Natural killer cell treated with Interleukin-12 subunit alpha and Interleukin-12 subunit beta and Interleukin-15 and Interleukin-18, amount 100 ng/mL, for 72 hours (primary cell): ENCODE measurements at places on chromosomes 5 and 9.

GRCh38 chr9:79266986-79267385 lies 304.8 kb upstream of the TLE4 start:
- H3K36me3 ChIP-seq, result no peaks in the 10 kb centered on the region
- DNase-seq, result no peak
- peaks cover 12% of the 10 kb centered on the region for H3K27me3 ChIP-seq
- H3K4me1 ChIP-seq, result no peaks in the 10 kb centered on the region
- H3K4me3 ChIP-seq, result no peak overlapping the region

DNA sequence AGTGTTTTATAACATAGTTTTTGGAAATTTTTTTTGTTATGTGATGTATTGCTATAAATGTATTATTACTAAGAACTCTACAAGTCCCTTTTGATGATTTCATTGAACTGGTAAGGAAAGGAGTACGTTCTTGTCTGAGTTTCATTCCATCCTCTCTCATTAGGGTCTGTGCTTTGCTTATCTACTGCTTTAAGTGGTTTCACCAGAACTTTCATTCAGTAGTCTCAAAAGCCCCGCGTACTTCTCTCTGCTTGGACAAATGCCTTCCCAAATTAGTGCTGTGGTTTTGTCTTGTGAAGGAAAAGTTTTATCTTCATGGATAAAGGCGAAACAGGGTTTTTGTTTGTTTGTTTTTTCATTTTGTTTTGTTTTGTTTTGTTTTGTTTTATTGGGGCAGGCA lies 469.8 kb upstream of the WWC1 start:
- no peak for DNase-seq
- H3K4me1 ChIP-seq, result no peaks in the 10 kb centered on the region
- no peaks in the 10 kb centered on the region for H3K27me3 ChIP-seq
- H3K4me3 ChIP-seq, result no peak overlapping the region
- H3K36me3 ChIP-seq, result no peaks in the 10 kb centered on the region

- H3K36me3 ChIP-seq, result no peaks in the 10 kb centered on the region
- H3K27me3 ChIP-seq, result peaks cover 26% of the 10 kb centered on the region
- H3K4me3 ChIP-seq, result no peak overlapping the region
- no peak for DNase-seq
- no peak overlapping the region for H3K27ac ChIP-seq
These were observed 147.1 kb downstream of the ENTREP1 start for GRCh38 chr9:69472101-69472620.

DNA sequence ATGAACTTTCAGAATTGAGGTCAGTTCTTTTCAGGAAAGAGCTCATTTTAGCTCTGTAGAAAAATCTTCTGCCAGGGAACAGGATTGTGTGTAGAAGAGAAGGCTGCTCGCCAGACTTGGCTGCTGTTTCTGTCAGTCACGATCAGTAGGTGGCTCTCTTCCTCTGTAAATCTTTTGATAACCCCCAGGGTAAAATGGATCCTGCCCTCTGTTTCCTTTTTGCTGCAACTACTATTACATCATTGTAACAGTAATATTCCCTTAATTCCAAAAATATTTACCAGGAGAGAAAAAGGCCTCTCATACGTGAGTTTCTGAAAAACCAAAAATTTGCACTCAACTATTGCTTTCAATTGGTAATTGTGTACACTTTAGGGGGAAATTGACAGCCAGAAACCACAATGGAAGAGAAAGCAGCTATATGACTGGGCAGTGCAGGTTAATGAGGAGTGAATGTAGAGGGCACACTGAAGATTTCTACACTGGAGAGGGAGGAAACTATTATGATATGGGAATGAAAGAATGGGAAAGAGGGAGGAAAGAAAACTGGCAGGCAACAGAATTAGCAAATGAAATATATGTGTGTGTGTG lies 12.3 kb downstream of the IFNA21 start:
- peak overlapping the region; percentile 3 for H3K27ac ChIP-seq
- H3K36me3 ChIP-seq, result peaks cover 6% of the 10 kb centered on the region
- no peak for DNase-seq
- H3K4me3 ChIP-seq, result no peak overlapping the region
- no peaks in the 10 kb centered on the region for H3K27me3 ChIP-seq

DNA sequence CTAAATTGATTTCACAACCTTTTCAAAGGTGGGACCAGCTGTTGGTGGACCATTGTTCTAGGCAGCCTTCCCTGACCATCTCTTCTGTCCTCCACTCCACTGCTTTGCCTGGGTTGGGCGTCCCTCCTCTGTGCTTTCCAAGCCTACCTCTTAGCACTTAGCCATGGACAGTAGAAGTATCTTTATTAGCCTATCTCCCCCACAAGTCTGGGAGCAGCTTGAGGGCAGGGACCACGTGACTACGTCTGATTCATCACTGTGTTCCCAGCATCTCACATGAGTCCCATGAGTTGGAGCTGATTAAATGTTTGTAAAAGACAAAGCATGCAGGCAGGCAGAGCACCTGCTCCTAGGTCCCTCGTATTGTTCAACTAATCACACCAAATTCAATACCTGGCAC lies 20.9 kb downstream of the MORN5 start:
- no peak overlapping the region for H3K4me3 ChIP-seq
- H3K4me1 ChIP-seq, result no peaks in the 10 kb centered on the region
- no peak for DNase-seq
- H3K27me3 ChIP-seq, result peaks cover 30% of the 10 kb centered on the region
- H3K36me3 ChIP-seq, result no peaks in the 10 kb centered on the region

DNA sequence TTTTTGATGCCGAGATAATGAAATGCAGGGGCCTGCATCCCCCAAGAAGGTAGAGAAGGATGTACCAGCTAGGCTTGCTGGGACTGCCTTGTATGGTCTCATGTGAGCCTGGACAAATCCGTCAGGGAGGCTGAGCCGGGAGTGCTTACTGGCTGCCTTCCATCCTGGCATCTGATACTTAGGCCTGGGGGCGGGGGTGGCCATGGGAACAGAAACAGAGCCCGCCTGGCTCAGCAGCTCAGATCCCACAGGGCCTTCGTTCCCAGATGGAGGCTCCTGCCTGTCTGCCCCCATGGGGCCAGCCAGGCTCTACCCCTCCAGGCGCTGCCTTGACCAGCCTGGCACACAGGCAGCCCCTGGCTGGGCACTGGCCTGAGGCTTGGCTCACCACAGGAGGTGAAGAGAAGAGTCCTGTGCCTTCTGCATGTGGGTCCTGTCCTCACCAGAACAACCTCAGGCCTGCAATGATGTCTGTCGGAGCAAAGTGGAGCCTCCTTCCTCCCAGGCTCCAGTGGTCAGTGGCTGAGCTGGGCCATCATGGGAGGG lies 10.5 kb upstream of the SPATA31E1 start:
- no peaks in the 10 kb centered on the region for H3K36me3 ChIP-seq
- peaks cover 4% of the 10 kb centered on the region for H3K4me1 ChIP-seq
- no peak for DNase-seq
- no peak overlapping the region for H3K27ac ChIP-seq
- H3K4me3 ChIP-seq, result no peak overlapping the region
